ENCODE measurements at places on chromosomes 12 and 14. TPM values are rescaled to one million over a fixed set of nuclear protein-coding genes. Genes with fewer than 3 reads are reported as not detected.

Gene ADAM20
- 0.25 TPM for total RNA-seq

Gene AMDHD1
- total RNA-seq = not detected

Gene CLEC4E
- total RNA-seq = not detected

Gene RNASE3
- not detected for total RNA-seq

Gene STAC3
- 0.20 TPM for total RNA-seq

Gene CELA1
- total RNA-seq = not detected

Gene SMCO3
- 0.24 TPM for total RNA-seq

Gene REM2
- not detected for total RNA-seq

Gene CS
- 74.3 TPM for total RNA-seq

Gene RHOJ
- total RNA-seq = 6.6 TPM

Gene FBXO34
- total RNA-seq = 8.1 TPM

Gene RHEBL1
- total RNA-seq = not detected

Data from cardiac ventricle fibroblast (primary cell).